NCI-H774 (cell line): ENCODE measurements at places on chromosomes 2 and 18.

- DNase-seq, result no peak
Observed at GRCh38 chr18:7711495-7711894, 144.4 kb downstream of the PTPRM start.

DNA sequence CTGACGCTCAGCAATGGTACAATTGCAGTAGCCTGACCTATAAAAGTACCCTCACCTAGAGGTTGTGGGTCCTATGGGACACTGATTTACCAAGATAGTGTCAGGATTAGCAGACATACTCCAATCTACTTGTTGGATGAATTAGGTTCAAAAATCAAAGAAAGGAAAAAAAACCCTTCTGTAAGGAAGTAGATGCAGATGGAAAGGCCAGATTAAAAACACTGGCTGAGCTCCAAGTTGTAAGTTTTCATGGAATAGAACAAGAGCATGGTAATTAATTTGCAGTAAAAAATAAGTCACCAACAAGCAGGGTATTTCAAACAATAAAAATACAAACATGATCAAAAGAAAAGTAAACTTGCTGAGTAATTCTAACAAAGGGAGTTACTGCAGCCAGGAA, 26.4 kb downstream of the IDH1 start:
- no peak for DNase-seq

- no peak for DNase-seq
Observed at GRCh38 chr2:105116348-105116747, 78.5 kb downstream of the MRPS9 start.

GRCh38 chr2:108346827-108347226, 30.9 kb upstream of the SULT1C4 start:
- DNase-seq, result no peak

DNA sequence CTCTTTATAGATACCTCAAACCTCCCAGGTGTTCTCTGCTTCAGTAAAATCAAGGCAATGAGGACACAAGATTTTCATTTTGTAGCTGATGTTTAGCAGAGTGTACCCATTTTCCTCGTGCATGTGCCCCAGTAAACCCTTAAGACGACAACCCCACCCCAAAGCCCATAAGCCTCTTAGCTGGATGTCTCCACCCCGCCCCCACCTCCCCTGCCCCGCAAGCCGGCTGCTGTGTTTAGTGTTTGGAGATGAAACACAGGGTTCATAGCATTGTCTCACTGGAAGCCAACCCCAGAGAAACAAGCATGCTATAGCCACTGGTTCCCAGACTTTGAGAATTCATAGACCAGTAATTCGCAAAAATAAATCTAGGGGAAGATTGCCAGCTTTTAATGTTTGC, 5.8 kb upstream of the SAG start:
- no peak for DNase-seq

- no peak for DNase-seq
Observed at GRCh38 chr2:58051445-58051844, 4.8 kb downstream of the VRK2 start.
